ENCODE measurements at places on chromosomes 3 and 15. TPM values are rescaled to one million over a fixed set of nuclear protein-coding genes. Genes with fewer than 3 reads are reported as not detected.

GRCh38 chr15:65877749-65878148 lies 8.5 kb downstream of the RAB11A start:
- no peak for DNase-seq

GRCh38 chr3:182527745-182528144 lies 265.6 kb upstream of the ATP11B start:
- DNase-seq, result no peak

GRCh38 chr15:101001056-101001455 lies 81.9 kb downstream of the LRRK1 start:
- no peak for DNase-seq

GRCh38 chr15:65837301-65838294 lies 31.7 kb upstream of the RAB11A start:
- no peak for DNase-seq

GRCh38 chr3:133506215-133506901 lies 67.1 kb upstream of the CDV3 start:
- no peak for DNase-seq

DNA sequence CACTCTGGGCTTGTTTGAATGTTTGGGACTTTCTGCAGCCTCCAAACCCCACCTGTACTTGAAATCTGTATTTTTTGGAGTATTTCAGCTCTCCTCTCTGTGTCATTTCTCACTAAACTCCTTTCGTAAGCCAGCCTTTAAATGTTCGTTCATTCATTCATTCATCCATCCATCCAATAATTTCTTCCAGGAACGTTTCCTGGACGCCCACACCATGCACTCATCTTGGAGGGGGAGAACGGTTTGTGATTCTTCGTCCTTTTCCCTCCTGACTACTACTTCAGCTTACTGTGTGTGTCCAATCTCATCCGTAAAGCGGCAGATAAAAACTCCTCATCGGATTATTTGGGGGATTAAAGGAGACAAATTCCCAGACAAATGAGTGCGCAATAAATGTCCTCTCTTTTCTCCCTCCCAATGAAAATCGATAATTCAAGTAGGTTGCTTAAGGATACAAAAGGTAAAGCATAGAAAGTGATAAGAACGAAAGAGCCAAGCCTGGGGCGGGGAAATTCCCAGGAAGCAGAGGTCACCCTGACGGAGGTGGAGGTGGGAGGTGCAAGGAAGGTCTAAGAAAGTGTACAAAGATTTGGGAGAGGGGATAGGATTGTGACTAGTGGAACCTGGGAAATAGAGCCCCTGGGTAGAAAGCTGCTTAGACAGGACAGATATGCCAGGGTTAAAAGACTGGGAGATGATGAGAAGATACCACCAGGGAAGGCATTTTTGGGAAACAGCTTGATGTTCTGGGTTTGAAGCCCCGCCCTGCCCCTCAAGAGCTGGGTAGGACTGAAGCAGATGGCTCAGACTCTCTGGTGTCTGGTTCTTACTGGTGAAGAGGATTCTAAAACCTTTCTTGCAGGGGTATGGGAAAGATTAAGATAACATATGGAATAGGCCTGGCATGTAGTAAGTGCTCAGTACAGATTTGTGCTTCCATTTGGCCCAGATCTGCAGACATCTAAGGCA lies 896 bp upstream of the KLHL25 start:
- DNase-seq, result no peak

- no peak for DNase-seq
These were observed 102.5 kb downstream of the ZMAT3 start for GRCh38 chr3:178969004-178969700.

- no peak for DNase-seq
These were observed 135.3 kb upstream of the TGFBR2 start for GRCh38 chr3:30471066-30471465.

DNA sequence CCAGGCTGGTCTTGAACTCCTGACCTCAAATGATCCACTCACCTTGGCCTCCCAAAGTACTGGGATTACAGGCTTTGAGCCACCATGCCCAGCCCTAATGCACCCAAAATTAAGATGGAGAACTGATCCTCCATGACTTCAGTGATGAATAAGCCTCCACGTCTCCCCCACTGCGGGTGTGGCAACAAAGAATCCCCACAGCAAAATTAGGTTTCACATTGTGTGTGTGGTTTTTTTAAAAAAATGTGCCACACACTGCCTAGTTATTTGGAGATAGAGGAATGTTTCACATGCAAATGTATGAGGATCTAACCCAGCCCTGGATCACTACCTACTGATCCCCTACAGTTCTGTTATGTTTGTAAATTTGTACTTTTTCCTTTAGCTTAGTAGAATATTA lies 17.3 kb downstream of the HDAC11 start:
- DNase-seq, result no peak

The MYEF2 gene
- total RNA-seq, result 13.6 TPM

DNA sequence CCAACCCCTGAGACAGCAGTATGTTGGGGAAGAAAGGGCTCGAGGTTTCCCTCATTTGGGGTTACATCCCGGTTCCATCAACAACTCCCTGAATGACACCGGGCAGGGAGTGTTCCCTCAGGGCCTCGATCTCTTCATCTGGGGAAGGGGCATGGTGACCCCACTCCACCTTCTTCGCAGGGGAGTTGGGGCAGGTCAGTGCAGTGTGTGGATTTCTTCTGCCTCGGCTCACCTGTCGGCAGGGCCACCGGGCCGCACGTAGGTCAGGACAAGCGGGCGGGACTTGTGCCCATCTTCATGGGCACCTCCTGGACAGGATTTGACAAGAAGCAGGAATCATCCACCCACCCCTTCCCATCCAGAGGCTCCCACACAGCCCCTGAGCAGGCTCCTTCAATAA lies 17.4 kb downstream of the GRIP2 start:
- peak; percentile 28 for DNase-seq
